Aorta (tissue), 5 donors: ENCODE measurements at places on chromosomes 5 and 9. TPM values are rescaled to one million over a fixed set of nuclear protein-coding genes. Genes with fewer than 3 reads are reported as not detected.

Gene LSM11
- 5.2 TPM for total RNA-seq

Gene ZNF366
- total RNA-seq = 10.3 TPM

Gene BTNL8
- total RNA-seq = 0.29 TPM

Gene CCNG1
- total RNA-seq = 101 TPM

Gene CCNO
- total RNA-seq = 1.3 TPM

Gene PPP3R2
- not detected for total RNA-seq

Gene GGTA1
- 17.6 TPM for total RNA-seq

Gene C1QTNF2
- total RNA-seq = 13.5 TPM

Gene OR13C3
- not detected for total RNA-seq

Gene SLC24A2
- total RNA-seq = not detected

Gene DOCK8
- total RNA-seq = 20.2 TPM

Gene HAND1
- not detected for total RNA-seq

Gene TSSK1B
- 0.18 TPM for total RNA-seq

Gene IDNK
- 6.3 TPM for total RNA-seq

Gene EFNA5
- total RNA-seq = 11.8 TPM

Gene OTP
- not detected for total RNA-seq

Gene IRX2
- total RNA-seq = 0.27 TPM

Gene CCDC183
- total RNA-seq = 0.45 TPM

Gene ZER1
- 29.6 TPM for total RNA-seq

Gene PCDHGB4
- total RNA-seq = 10.1 TPM
